CD4-positive, alpha-beta T cell treated with Interleukin-4 for 4 hours (primary cell): ENCODE measurements at places on chromosomes 12 and 14.

DNA sequence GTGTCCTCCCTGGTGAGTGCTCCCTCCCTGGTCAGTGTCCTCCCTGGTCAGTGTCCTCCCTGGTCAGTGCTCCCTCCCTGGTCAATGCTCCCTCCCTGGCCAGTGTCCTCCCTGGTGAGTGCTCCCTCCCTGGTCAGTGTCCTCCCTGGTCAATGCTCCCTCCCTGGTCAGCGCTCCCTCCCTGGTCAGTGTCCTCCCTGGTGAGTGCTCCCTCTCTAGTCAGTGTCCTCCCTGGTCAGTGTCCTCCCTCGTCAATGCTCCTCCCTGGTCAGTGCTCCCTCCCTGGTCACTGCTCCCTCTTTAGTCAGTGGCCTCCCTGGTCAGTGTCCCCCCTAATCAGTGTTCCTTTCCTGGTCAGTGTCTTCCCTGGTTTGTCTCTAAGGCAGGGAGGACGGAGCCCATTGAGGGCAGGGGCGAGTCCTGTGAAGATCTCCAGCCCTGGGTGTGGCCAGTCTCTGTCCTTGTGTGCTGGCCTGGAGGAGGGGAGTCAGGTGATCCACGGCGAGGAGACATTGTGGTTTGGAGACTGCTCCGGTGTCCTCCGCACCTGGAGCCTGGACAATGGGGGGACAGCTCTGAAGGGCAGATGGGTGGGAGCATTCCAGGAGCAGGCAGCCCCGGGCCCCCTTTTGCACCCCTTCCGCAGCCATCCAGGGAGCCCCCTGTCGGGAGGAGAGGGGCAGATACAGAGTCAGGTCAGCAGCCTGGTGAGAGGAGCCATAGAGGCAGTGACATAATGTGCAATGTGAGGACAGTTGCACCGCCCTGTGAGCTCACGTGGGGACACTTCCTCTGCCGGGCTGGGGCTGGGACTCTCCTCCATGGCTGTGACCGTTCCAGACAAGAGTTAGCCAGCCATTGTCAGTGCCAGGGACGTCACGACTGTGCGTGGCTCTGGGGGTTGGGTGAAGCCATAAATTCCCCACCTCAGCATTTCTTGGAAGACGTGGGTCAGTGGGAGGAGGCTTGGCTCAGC is 93.4 kb downstream of the ADGRD1 start:
- DNase-seq: no peak

DNA sequence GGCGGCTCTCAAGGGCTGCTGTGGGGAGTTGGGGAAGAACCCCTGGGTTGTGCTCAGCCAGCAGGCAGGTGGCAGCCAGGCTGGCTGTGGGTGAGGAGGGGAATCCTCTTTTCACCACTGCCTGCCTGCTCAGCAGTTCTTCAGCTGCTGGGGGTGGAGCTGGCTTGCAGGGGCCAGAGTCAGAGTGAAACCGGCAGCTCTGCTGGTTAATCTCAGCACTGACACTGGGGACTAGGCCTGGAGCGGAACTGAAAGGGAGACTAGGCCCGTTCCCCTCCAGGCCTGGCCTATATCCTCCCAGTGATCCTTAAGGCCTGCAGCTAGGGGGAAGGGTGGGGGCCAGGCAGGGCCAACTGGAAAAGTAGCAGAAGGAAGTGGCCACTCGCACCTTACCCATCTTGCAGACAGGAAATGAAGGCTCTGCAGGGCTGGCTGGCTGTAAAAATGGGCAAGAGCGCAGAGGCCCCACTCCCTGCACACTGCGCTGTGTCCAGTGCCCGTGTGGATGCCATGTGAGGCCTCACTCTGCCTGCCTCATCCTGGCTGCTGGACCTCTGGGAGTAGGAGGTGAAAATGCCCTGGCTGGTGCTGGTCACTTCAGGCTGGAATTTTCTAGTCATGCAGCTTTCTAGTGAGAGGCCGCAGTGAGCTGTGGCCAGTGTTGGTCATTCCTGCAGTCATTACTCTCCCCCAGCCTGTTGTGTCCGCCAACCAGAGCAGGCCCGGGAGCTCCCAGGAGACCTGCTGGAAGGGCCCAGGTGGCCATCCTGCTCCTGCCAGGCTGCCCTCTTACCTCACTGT is 39.4 kb downstream of the SH2B3 start:
- DNase-seq: peak; percentile 88

DNA sequence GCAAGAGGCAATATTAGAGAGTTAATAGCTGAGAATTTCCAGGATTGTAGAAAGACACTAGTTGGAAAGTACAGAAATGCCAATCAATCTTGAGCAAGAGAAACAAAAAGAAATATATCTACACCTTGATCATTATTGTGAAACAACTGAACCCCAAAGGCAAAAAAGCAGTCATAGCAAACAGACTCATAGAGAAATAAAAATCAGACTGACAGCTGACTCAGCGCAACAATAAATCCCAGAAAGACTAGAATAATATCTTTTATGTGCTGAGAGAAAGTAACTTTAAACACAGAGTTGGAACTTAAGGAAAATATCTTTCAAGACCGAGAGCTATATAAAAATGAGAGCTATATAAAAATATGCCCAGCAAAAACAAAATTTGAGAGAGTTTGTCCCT is 52.9 kb downstream of the PTPRB start:
- DNase-seq: no peak

- no peak for DNase-seq
These were observed 11.2 kb downstream of the TTC8 start for GRCh38 chr14:88835661-88836060.
